Tibial nerve (tissue), 4 donors: ENCODE measurements at places on chromosomes 1 and 21. TPM values are rescaled to one million over a fixed set of nuclear protein-coding genes. Genes with fewer than 3 reads are reported as not detected.

DNA sequence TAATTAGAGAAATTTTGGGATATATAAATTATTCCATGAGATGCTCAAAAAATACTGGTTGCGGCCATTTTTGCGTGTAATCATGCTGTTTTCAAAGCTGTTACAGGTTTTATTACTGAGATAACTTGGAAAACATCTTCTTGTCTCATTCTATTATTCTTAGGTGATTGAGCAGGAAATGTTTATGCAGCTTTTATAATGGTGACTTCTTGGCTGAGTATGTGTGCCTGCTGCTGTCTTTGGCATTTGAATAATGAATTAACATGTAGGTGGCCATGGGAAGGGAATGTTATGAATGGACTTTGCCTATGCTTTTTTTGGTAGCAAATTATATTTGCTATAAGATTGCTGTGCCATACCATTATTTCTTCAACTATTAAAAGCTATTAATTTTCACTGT lies 52.5 kb downstream of the RASAL2 start:
- no peaks in the 10 kb centered on the region for H3K36me3 ChIP-seq
- no peak for DNase-seq
- no peaks in the 10 kb centered on the region for H3K4me1 ChIP-seq
- H3K27me3 ChIP-seq = no peaks in the 10 kb centered on the region
- no peak overlapping the region for H3K27ac ChIP-seq

DNA sequence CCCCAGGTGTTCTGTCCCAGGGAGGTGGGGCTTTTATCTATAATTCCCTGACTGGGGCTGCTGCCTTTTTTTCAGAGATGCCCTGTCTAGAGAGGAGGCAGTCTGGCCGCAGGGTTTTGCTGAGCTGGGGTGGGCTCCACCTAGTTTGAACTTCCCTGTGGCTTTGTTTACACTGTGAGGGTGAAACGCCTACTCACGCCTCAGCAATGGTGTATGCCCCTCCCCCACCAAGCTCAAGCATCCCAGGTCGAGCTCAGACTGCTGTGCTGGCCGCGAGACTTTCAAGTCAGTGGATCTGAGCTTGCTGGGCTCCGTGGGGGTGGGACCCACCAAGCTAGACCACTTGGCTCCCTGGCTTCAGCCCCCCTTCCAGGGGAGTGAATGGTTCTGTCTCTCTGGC lies 124.3 kb downstream of the CENPF start:
- DNase-seq = no peak
- H3K4me1 ChIP-seq = no peaks in the 10 kb centered on the region
- no peaks in the 10 kb centered on the region for H3K27me3 ChIP-seq
- H3K27ac ChIP-seq = no peak overlapping the region

DNA sequence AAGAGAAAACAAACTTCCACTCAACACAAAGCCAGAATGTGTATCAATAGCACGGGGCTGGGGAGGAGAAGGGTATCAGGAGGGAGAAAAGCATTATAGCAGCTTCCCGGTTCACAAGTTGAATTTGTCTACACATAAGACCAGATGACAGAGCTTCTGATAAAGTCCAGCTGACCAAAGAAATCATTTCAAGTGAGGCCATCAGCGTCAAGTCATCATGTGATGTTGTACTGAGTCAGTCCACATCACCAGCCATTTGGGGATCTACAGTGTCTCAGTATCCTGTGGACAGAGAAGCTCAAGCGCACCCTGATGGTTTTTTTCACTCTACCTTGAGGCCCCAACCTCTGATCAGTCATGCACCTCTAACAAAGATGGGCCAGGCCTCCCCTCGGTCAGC lies 33.0 kb downstream of the SETD4 start:
- no peak for DNase-seq
- no peak overlapping the region for H3K4me3 ChIP-seq
- no peaks in the 10 kb centered on the region for H3K36me3 ChIP-seq
- no peak overlapping the region for H3K27ac ChIP-seq

DNA sequence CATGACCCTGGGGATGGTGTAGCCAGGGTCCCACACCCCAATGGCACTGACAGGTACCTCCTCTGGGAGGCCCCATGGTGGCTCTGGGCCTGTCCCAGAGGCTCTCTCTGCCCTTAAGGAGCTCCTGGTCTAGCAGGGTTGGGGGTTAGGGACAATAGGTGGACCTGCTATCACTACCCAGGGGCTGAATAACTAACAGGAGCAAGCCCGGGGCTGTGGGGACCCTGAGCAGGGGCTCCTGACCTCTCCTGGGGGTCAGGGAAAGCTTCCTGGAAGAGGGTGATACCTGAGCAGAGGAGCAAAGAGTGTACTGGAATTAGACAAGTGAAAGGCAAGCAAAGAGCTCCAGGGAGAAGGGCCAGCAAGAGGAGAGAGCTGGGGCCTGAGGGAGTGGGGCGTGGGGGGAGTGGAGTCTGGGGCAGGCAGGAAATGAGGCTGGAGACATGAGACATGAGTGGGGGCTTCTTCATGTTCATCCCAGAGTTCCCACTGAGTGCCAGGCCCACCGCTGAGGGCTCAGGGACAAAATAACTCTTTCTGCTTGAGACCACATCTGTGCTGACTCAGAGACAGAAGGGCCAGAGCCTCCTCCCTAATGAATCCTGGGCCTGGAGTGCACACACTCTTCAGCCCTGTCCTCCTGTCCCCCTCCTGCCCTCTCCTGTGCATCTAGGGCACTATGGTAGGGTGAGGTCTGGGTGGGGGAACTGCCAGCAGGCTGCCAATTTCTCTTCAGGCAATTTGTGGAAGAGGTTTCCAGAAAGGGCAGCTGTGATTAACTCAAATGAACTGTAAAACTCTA lies 517.6 kb downstream of the PTPRU start:
- H3K4me3 ChIP-seq = no peak overlapping the region
- H3K36me3 ChIP-seq = no peaks in the 10 kb centered on the region
- no peaks in the 10 kb centered on the region for H3K27me3 ChIP-seq
- no peak for DNase-seq
- H3K27ac ChIP-seq = no peak overlapping the region
- no peaks in the 10 kb centered on the region for H3K4me1 ChIP-seq

Gene AVPR1B
- total RNA-seq = not detected

Gene FCAMR
- not detected for total RNA-seq

Gene OR14K1
- not detected for total RNA-seq

DNA sequence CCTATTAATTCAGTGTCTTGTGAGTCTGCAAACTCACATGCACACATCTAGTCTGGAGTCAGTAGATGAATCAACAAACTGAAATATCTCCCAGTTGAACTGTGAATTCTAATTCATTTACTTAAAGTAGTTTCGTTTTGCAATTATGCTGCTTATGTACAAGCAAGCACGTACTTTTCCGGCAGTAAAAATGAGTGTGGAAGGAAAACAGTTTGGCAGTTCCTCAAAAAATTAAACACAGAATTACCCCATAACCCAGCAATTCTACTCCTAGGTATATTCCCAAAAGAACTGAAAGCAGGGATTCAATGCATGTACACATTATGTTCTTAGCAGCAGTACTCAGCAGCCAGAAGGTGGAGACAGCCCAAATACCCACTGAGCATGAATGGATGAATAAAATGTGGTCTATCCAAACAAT lies 49.3 kb downstream of the GNB1 start:
- H3K27me3 ChIP-seq = no peaks in the 10 kb centered on the region
- H3K27ac ChIP-seq = peak overlapping the region; percentile 12
- peaks cover 24% of the 10 kb centered on the region for H3K4me1 ChIP-seq
- peaks cover 13% of the 10 kb centered on the region for H3K36me3 ChIP-seq
- no peak overlapping the region for H3K4me3 ChIP-seq

Gene GPR37L1
- 26.3 TPM for total RNA-seq

DNA sequence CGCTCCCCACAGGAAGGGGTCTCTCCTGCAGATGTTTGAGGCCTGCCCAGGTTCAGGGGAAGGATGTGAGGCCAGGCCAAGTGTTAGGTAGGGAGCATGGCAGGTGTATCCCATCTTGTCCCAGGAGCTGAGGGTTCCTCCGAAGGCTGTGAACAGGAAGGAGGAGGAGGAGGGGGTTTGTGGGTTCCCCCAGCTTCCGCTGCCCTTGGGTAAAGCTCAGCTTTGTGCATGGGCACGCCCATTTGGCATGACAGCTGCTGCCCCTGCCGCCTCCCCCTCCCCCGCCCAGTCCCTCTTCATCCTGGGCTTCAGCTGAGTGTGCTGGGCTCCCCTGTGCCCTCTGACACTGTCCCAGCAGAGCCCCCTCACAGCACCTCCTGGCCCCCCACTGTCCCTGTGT lies 25.5 kb downstream of the TNFRSF8 start:
- H3K27ac ChIP-seq = no peak overlapping the region
- no peaks in the 10 kb centered on the region for H3K4me1 ChIP-seq
- DNase-seq = no peak
- no peaks in the 10 kb centered on the region for H3K36me3 ChIP-seq
- H3K4me3 ChIP-seq = no peak overlapping the region
- H3K27me3 ChIP-seq = no peaks in the 10 kb centered on the region

GRCh38 chr1:231724876-231725647 lies 98.5 kb downstream of the DISC1 start:
- H3K27ac ChIP-seq = no peak overlapping the region
- no peaks in the 10 kb centered on the region for H3K36me3 ChIP-seq
- no peaks in the 10 kb centered on the region for H3K27me3 ChIP-seq
- no peak overlapping the region for H3K4me3 ChIP-seq

GRCh38 chr21:25176637-25177412 lies 430.5 kb downstream of the MRPL39 start:
- no peak for DNase-seq
- H3K4me3 ChIP-seq = no peak overlapping the region
- H3K4me1 ChIP-seq = no peaks in the 10 kb centered on the region
- no peaks in the 10 kb centered on the region for H3K27me3 ChIP-seq

Gene AIRE
- 0.30 TPM for total RNA-seq

DNA sequence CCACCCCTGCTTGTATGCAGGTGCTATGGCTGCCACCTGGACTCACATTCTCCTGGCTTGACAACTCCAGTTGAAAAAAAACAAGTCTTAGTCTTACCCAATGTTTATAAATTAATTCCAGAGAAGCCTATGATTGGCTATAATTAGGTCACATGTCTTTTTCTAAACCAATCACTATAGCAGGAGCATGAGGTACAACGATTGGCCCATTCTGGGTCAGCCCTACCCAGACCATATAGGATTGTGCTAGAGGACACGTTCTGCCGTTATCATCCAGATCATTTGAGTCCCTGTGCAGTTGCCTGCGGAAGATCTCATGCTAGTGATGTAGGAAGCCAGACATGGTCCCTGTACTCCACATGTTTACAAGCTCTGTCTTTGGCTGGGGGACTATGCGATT lies 41.9 kb upstream of the PARP1 start:
- H3K27ac ChIP-seq = no peak overlapping the region
- no peaks in the 10 kb centered on the region for H3K36me3 ChIP-seq
- H3K4me1 ChIP-seq = no peaks in the 10 kb centered on the region
- H3K27me3 ChIP-seq = no peaks in the 10 kb centered on the region

- H3K27me3 ChIP-seq = no peaks in the 10 kb centered on the region
- no peak for DNase-seq
- no peak overlapping the region for H3K27ac ChIP-seq
- no peaks in the 10 kb centered on the region for H3K36me3 ChIP-seq
Observed at GRCh38 chr1:110857964-110858948, 14.7 kb upstream of the CD53 start.

Gene GCSAML
- 9.0 TPM for total RNA-seq

Gene FCRLB
- total RNA-seq = 4.7 TPM

DNA sequence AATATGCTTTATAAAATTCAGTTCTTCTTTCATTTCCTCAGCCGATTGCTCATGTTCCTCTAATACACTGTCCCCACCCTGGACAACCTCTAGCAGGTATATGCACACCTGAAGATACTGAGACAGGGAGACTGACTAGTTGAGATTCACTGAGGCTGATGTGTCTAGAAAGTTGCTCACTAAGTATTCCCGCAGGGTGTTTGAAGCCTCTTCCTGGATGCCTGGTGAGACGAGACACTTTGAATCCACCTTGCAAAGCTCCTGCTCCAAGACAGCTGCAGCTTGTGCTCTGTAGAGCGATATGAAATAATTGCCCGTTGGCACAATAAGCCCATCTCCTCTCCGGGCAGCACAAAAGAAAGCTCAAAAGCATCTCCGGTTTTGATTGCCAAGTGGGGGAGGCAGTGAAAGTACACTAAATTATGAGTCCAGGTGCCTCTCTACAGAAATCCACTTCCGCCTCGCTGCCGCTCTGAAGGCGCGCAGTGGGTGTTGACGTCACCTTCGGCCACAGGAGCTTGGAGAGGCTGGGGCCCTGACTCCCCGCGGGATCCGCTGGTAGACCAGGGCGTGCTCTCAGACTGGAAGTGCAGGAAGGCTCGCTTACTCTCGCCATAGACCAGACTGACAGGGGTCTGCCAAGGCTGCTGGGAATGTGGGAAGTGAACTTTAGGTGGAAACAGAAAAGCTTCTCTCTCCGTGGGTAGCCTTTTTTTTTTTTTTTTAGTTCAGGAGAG lies 46.3 kb downstream of the GPA33 start:
- no peak overlapping the region for H3K27ac ChIP-seq
- no peaks in the 10 kb centered on the region for H3K4me1 ChIP-seq
- no peak for DNase-seq
- no peaks in the 10 kb centered on the region for H3K27me3 ChIP-seq
- H3K36me3 ChIP-seq = no peaks in the 10 kb centered on the region

Gene MEX3A
- total RNA-seq = 1.2 TPM

- H3K4me3 ChIP-seq = no peak overlapping the region
- no peak overlapping the region for H3K27ac ChIP-seq
- H3K27me3 ChIP-seq = no peaks in the 10 kb centered on the region
- no peak for DNase-seq
- no peaks in the 10 kb centered on the region for H3K4me1 ChIP-seq
- no peaks in the 10 kb centered on the region for H3K36me3 ChIP-seq
Observed at GRCh38 chr1:159775716-159776115, 5.0 kb upstream of the DUSP23 start.

GRCh38 chr1:4734791-4735190 lies 80.4 kb downstream of the AJAP1 start:
- no peaks in the 10 kb centered on the region for H3K36me3 ChIP-seq
- no peak overlapping the region for H3K4me3 ChIP-seq
- DNase-seq = no peak
- peaks cover 7% of the 10 kb centered on the region for H3K27me3 ChIP-seq

- H3K36me3 ChIP-seq = no peaks in the 10 kb centered on the region
- no peaks in the 10 kb centered on the region for H3K27me3 ChIP-seq
- H3K4me1 ChIP-seq = no peaks in the 10 kb centered on the region
- DNase-seq = no peak
- H3K27ac ChIP-seq = no peak overlapping the region
Observed at GRCh38 chr21:21813289-21813688, 815.1 kb downstream of the NCAM2 start.

Gene RPS6KC1
- 30.1 TPM for total RNA-seq

DNA sequence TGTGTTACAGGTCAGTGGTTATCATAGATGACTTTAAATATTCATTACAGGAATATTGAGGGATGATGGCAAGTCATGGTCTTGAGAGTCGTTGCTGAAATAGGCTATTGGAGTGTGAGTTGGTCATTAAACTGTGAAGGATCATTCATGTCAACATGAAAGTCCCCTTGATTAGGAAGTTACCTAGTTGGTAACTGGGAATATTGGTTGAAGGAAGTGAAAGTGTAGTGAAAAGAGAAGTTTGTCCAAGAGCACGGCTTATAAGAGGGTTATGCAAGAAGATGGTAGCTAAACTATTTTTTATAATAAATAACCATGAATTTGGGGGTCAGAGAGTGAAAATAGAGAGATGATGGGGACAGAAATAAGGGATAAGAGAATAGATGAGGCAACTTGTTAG lies 16.9 kb downstream of the CRB1 start:
- H3K27me3 ChIP-seq = no peaks in the 10 kb centered on the region
- no peak overlapping the region for H3K27ac ChIP-seq
- H3K4me3 ChIP-seq = no peak overlapping the region
- no peaks in the 10 kb centered on the region for H3K36me3 ChIP-seq
- no peaks in the 10 kb centered on the region for H3K4me1 ChIP-seq
- no peak for DNase-seq

GRCh38 chr1:117659550-117660270 lies 53.9 kb downstream of the TENT5C start:
- H3K4me1 ChIP-seq = no peaks in the 10 kb centered on the region
- H3K4me3 ChIP-seq = no peak overlapping the region
- no peaks in the 10 kb centered on the region for H3K36me3 ChIP-seq
- peak overlapping the region; percentile 40 for H3K27ac ChIP-seq
